NCI-H526 treated with DMSO at 0.1 percent for 48 hours (cell line): ENCODE measurements at places on chromosomes 12 and 14.

DNA sequence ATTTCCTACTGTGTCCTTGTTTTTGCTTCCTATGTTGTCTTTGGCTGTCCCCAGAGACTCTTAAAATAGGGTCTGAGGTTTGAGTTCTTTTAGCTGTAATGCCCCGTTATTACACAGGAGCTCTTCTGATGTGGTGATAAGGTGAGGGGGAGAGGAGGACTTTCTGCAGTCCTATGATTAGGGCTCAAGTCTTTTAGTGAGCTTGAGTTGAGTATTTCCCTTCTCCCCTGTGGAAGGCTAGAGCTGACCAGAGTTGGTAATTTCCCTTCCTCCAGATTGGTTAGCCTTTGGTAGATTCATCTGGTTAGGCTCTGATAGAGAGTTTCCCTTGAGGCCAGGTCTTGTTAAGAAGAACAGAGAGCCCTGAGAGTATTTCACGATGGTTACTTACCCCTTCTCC is 4.3 kb upstream of the HIF1A start:
- DNase-seq = no peak

- DNase-seq = no peak
Observed at GRCh38 chr12:19546027-19546426, 106.7 kb downstream of the AEBP2 start.

GRCh38 chr12:12379831-12380730 is 23.2 kb downstream of the BORCS5 start:
- no peak for DNase-seq

- no peak for DNase-seq
Observed at GRCh38 chr12:100897240-100897639, 102.7 kb downstream of the ANO4 start.

DNA sequence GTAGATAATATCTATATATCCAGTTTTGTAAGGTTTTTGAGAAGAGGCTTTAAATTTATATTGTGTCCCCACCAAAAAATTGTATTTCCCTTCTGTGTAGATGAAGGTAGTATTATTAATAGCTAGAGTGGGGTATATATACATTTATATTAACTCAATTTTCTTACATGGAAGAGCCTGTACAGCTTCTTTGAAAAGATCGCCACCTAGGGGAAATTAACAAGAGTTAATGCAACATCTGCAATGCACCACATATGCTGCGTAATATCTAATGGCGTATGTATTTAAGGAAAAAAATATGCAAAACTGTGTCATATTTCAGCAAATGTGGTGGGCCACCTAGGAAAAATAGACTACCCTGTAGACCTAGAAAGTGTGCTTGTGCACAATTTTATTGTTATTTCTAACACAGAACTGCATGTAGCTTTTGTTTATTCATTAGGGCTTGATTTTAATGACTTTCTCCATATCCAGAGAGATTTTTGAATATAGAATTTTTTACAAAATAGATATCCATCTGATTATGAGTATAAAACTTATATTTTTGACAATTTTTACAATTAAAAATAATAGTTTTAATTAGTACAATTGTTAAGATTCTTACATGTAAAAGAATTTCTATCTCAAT is 14.0 kb downstream of the CCER1 start:
- peak; percentile 83 for DNase-seq

DNA sequence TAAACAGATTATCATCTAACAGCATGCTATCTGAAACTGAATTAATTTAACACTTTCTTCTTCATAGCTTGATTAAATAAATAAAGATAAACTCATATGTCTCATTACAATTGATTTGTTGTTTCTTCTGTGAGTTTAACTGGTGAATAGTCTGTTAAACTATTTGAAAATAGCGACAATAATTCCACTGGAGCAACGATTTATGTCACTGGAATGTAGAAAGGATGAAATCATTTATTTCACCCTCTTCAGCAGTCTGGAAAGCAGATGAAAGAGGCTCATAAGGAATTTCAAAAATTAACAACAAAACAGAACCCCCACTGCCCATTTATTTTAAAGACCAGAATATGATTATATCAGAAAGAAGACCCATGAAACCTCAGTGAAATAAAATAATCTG is 1165.1 kb upstream of the USP15 start:
- no peak for DNase-seq

GRCh38 chr12:126784328-126784921 is 1482.5 kb upstream of the TMEM132C start:
- peak; percentile 21 for DNase-seq

- DNase-seq = no peak
Observed at GRCh38 chr12:108438667-108439066, 76.4 kb upstream of the FICD start.

DNA sequence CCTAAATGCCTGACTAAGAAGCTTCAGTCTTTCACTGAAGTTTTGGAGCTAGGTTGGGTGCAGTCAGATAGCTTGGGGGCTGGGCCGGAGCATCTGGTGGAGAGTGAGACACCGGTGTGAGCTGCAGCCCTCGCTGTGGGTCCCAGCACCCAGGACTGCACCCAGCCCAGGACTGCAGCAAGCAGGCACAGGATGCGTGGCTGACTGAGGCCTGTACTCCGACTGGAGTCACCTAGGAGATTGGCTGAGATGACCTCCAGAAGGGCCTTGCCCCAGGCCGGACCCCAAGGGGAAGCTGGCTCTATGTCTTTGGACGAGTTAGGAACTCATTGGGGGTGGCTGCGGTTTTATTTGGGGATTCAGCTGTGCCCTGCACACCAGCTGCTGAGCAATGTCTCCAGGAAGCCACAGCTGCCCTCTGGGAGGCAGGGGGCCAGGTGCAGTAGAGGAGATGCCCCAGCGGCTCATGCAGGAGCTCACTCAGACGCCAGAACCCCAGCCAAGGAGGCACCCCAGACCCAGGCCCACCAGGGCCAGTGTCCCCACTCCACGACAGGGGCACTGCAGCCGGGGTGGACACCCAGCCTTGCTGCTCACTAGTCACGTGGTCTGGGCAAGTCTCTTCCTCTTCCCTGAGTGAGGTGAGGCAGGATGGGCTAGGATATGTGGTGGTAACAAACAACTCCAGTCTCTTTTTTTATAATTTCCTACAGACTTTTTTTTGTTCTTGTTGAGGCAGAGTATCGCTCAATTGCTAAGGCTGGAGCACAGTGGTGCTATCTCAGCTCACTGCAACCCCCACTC is 31.8 kb upstream of the RCOR1 start:
- no peak for DNase-seq

GRCh38 chr14:36383767-36384431 is 63.5 kb upstream of the MBIP start:
- DNase-seq = no peak

DNA sequence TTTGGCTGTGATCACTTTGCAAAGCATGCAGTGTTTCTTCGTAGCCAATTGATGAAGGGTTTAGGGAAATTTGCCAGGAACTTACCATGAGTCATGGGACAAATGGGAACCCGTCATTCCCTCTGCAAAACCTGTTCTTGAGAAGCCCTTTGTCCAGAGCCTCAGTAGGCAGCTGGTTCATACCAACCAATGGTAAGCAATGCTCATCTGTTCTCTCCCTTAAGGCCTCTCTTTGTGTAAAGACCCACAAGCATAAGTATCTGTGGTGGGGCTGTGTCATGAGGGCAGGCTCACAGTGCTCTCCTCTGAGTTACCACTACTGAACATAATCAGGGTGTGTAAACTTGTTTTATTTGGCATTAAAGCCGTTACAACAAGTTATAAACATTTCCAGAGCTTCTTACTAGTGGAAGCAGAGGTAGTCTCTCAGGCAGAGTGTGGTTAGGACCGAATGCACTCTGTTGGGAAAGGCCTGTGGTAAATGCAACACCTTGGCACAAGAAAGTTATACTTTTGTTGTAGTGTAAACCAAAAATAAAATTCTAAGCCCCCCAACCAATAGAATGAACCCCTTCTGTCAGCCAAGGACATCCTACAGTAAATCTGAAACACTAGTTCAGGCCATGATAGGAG is 119.8 kb downstream of the SINHCAF start:
- DNase-seq = no peak

GRCh38 chr12:79300199-79300568 is 390.6 kb downstream of the PAWR start:
- DNase-seq = no peak

GRCh38 chr14:87630846-87631245 is 362.1 kb downstream of the GALC start:
- DNase-seq = peak; percentile 80

DNA sequence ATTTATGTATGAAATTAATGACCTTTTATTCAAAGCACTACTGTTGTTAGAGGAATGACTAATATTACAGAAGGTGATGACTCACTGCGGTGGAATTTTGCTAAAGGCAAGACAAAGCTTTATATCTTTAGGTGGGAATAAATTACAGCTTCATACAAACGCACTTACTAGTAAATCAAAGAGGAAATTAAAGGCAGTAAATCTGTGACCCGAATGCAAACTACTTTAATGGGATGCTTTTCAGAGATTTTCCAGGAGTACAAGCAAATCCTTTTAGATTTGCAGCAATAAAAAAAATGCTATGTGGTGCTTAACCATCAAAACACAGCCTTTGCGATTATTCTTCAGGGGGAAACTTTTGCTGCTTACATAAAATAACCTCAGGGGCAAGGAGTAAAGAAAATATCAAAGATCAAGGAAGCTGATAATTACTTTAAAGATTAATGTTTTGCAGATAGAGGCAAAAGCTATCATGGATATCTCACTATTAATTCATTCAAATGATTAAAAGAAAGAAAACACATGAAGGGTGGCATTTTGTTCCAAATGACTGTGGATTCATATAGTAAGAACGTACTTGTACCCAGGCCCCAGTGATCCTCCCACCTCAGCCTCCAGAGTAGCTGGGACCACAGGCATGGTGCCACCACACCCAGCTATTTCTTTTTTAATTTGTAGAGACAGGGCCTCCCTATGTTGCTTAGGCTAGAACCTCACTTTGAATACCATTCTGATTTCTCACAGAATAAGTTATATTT is 98.9 kb downstream of the DENND5B start:
- DNase-seq = no peak

GRCh38 chr14:60151715-60152114 is 13.5 kb downstream of the DHRS7 start:
- DNase-seq = peak; percentile 32

DNA sequence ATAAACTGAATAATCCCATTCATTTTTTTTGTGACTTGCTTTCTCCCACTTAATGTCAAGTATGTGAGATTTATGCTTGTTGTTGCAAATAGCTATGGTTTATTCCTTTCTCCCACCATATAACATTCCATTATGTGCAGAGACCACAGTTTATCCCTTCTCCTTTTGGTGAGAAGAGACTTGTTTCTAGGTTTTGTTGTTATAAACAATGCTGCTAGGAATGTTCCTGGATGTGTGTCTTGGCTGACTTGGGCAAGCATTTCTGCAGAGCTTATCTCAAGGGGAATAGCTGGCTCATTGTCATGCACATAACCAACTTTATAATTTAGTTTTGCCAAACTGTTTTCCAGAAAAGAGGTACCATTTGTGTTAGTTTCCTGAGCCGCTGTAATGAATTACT is 47.6 kb upstream of the PPP1CC start:
- no peak for DNase-seq

- DNase-seq = no peak
Observed at GRCh38 chr12:95173392-95174251, 43.6 kb downstream of the FGD6 start.

GRCh38 chr12:131917139-131917710 is 11.9 kb upstream of the PUS1 start:
- DNase-seq = no peak
